ENCODE measurements at places on chromosomes 7 and 10.
A peak's percentile ranks its signal among the peaks of the same experiment; 100 is the strongest.

DNA sequence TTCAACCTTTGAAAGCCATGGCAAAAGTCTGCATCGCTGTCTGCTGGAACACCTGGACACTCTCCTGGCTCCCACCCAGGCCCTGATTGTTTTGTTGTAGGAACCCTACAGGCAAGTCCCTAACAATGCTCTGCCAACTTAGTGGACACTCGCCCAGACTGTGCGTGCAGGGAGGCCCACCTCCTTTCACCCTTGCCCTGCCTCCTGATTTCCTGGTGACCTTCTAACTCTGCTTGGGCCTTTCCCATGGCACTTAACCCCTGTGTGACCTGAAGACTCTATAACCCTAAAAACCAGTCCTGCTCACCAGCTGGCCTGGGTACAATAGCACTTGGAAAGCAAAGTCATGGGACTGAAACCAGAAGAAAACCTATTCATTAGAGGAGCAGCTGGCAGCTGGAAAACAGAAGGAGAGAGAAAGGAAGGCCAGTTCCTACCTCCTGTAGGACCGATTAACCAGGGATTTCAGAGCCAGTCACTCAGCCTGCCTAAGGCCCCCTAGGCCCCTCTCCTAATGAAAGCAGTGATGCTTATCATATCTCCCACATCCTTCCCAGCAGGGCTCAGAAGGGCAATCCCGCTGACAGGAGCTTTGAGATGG lies 82.7 kb upstream of the KMT2E start:
- no peak for DNase-seq

GRCh38 chr7:139648391-139648861 lies 124.9 kb downstream of the CLEC2L start:
- no peak for DNase-seq

DNA sequence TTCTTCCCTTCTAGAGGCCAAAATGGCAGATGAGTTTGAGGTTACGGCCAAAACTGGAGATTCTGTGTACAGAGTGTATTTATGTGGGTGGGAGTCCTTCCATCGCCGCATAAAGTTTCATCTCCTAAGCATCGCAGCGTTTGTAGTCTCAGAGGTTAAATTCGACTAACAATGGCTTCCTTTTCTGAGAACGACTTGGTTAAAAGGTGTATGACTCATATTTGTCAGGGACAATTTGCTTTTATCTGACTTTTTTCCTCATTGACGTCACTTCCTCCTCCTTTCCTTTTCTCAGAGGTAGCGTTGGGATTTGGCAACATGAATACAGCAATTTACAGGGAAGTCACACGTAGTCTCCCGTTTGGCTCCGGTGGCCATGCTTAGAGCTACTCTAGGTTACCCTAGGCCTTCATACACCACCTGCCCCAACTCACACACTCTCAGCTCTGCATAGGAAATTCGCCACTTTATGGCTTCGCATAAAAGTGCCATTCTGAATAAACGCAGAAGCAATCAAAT lies 37.6 kb upstream of the TCF7L2 start:
- DNase-seq = peak; percentile 61

DNA sequence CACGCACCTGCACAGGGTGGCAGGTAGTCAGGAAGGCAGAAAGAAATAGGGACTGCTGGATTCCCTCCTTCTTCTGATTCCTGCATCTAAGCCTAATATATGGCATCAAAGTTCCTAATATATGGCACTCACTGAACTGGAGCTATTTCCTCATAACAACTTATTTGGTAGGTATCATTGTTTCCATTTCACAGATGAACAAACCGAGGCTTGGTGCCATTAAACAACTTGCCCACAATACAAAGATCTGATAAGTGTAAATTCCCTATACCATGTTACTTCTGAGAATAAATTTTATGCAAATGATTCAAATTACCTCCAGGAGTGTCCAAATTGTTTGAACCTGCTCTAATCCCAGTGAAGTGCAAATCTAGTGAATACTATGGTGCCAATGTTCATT lies 2.1 kb upstream of the FAM171A1 start:
- DNase-seq = no peak

DNA sequence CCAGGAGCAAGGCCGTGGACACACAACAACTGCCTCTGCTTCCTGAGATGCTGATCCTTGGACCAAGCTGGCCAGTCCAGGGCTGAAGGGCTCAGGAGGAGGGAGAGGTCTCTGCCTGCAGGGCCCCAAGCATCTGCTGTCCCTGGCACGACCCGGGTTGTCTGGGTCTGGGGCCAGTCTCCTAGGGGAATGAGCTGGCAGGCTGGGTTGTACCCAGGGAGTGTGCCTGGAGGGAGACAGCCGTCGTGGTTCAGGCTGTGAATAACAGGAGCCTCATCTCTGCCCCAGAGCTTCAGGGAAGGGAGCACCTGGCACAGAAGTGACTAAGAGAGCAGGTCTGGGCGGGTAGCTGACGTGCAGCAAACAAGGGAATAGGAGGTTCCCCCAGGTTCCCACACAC lies 17.9 kb upstream of the SERPINE1 start:
- peak; percentile 88 for DNase-seq

DNA sequence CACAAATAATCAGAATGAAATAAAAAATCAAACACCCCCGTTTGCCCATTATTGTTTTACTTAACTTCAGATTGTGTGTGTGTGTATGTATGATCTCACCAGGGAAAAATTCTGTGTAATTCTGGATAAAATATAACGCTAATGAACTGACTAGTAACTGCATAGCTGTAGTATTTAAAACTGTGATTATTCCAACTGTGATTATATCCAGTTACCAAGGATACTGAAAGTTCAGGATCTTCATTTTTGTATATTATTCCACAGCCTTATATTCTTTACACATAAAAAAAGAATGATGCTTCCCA lies 2.9 kb downstream of the TWIST1 start:
- DNase-seq = no peak
